ENCODE measurements at places on chromosomes 1 and 21.

GRCh38 chr1:116066868-116067565 lies 44.2 kb upstream of the MAB21L3 start:
- no peak for DNase-seq

DNA sequence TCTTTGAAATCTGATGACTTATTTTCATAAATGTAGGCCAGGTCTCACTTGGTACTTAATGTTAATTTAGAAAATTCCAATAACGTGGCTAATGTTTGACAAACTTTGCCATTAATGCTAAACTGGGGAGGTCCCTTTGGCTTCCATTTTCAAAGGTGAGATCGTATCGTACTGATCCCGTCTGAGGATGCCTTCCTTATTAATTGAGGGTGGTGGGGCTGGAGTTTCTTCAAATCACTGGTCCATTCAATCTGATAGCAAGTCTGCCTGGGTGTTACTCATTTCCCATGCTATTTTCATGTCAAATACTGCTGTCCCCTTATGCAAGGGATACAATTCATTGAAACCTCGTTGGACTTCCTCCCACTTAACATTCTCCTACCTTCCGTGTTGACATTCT lies 327.1 kb downstream of the DISC1 start:
- no peak for DNase-seq

DNA sequence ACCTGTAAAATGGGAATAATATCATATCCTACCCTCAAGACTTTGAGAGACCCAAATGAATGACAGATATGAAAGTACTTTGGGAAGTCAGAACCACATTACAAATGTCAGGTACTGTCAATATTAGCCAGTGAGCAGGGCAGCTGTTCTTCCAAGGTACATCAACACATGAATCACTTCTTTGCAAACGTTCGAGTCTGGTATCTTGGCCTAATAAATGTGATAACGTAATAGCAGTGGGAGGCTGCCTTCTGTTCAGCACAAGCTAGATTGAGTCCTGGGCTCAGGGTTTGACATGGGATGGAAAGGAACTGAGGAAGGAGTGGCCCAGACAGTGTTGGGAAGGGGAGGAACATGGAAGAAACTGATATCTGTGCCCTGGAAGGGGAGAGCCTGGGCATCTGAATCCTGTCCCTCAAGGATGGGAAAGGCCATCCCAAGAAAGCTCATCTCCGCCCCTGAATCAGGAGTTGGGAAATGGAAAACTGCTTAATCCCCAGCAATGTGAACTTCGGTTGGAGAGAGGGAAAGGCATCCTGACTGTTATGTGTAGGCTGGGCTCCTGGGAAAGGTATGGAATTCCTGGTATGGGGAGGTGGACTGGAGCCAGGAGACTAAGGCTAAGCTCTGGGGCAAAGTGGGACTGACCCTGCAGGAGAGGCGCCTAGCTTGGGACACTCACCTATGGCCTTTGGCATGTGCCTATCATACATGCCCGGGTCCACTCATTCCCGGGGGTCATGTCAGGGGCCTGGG lies 14.3 kb downstream of the KCNC4 start:
- no peak for DNase-seq

DNA sequence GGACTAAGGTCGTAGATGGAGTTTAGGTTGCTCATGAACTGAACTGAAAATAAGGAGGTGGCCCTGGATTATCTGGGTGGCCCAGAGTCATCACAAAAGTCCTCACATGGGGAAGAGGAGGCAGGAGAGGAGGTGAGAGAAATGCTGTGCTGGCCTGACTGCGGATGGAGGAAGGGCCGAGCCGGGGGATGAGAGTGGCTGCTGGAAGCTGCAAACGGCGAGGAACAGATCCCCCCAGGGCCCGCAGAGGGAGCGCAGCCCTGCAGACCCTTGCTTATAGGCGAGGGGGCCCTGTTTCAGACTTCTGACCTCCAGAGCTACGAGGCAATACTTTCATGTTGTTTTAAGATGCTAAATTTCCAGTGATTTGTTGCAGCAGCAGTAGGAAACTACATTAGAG lies 102.7 kb upstream of the C1orf174 start:
- no peak for DNase-seq

- DNase-seq = no peak
Measured at GRCh38 chr1:29122682-29123052, 1.0 kb downstream of the TMEM200B start.

- no peak for DNase-seq
Measured at GRCh38 chr1:63847308-63847910, 73.6 kb downstream of the ROR1 start.

- DNase-seq = no peak
Measured at GRCh38 chr1:13517193-13517812, 3.5 kb upstream of the LRRC38 start.

GRCh38 chr1:34865573-34865972 lies 6.0 kb upstream of the SMIM12 start:
- DNase-seq = no peak
